ENCODE measurements at places on chromosomes 3 and 15. TPM values are rescaled to one million over a fixed set of nuclear protein-coding genes. Genes with fewer than 3 reads are reported as not detected.

CACNA1D gene
- total RNA-seq = 2.8 TPM

MTFMT gene
- 17.8 TPM for total RNA-seq

LSAMP gene
- 34.6 TPM for total RNA-seq

GABRG3 gene
- total RNA-seq = 3.1 TPM
